ENCODE measurements at places on chromosomes 2 and 18.
A peak's percentile ranks its signal among the peaks of the same experiment; 100 is the strongest.

GRCh38 chr2:215022418-215022817 is 116.0 kb downstream of the ABCA12 start:
- no peak for DNase-seq

GRCh38 chr2:26615336-26615859 is 25.8 kb downstream of the CIB4 start:
- DNase-seq: peak; percentile 49

DNA sequence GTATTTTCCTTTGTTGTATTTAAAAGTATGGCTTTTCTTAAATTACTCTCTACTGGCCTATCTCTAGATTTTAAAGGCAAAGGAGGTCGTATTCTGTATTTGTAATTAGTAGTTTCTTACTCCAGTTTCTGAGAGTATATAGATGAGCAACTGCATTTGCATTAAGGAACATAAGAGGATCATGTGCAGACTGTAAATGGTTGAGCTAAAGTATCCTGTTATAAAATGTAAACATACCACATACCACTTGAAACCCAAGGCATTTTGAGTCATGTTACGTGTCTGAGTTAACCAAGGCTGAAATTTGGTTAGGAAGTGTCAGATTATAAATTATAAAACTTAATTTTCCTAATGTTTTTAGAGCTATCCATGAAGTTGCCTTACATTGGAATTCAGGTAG is 76.3 kb downstream of the GPD2 start:
- no peak for DNase-seq

GRCh38 chr2:40483549-40484243 is 31.8 kb upstream of the SLC8A1 start:
- DNase-seq: no peak

GRCh38 chr2:33134086-33134771 is 187.5 kb downstream of the LTBP1 start:
- no peak for DNase-seq
